ENCODE measurements at places on chromosomes 5 and 9.

- peak; percentile 15 for DNase-seq
Measured at GRCh38 chr9:14400658-14400995, 86.7 kb upstream of the NFIB start.

DNA sequence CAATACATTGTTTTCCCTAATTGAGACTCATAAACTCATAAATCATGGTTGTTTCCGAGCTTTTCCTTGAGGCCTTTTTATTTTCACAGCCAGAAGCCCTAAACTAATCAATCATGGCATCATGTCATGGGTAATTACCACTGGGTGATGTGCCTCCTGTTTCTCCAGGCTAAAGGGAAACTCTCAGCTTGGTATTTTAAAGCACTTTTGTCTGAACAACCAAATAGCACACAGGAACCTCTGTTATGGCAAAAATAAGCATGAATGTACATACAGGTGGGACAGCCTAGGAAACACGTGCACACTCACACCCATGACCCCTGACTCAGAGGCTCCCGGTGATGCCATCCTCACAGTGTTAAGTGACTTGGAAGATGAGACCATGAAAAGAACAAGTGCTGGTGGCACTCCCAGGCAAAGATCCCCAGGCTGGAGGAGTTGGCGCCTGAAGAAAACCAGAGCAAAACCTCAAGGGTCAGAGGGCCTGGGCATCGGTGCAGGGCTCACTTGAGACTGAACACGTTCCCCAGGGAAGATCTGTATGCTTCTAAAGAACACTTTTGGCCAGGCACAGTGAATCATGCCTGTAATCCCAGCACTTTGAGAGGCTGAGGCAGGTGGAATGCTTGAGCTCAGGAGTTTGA is 154.3 kb downstream of the ROR2 start:
- no peak for DNase-seq

DNA sequence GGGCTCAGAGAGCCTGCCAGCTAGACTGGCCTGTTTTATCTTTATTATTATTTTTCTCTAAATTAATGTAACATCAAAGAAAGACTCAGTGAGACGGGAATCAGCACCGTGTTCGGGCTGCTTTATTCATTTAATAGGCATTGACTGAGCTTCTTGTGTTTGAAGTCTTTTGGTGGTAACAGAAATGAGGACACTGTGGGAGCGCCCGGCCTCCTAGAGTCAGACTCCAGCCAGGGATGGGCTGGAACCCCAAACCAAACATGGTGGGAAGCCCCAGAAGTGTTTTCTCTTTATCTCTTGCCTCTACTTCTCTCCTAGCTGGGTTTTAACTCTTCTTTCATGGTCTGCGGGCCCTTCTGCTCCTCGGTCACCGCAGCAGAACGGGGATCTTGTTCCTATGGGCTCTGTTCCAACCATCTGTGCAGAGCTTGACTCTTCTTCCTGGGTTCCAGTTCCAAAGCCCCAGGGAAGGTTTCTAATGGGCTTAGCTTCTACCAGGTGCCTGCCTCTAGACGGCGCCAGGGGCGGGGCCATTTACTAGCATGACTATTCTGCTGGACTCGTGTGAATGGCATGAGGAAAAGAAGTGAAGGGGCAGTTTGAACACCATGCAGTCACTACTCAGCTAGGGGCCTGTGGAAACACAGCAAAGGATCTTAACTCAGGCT is 123.8 kb downstream of the FGF18 start:
- DNase-seq: no peak

DNA sequence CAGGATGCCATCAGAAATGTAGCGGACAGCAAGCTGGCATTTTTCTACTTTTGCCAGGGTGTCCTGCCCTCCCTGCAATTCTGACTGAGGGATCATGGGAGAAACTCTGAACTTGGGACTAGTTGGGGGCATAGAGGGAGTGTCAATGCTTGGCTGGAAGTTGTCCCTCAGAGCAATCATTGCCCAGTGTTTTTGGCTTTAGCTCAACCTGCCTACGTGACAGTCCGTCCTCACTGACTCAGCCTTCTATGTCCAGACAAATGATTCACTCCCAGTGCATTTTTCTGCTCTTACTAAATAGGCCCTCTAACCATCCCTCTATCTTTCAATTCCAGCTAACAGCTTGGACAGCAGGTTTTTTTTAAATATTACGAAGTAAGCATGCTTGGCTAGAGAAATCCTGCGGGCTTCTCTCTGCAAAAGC is 627.4 kb downstream of the TLR4 start:
- DNase-seq: no peak

GRCh38 chr5:95808686-95809413 is 13.7 kb downstream of the GLRX start:
- no peak for DNase-seq

DNA sequence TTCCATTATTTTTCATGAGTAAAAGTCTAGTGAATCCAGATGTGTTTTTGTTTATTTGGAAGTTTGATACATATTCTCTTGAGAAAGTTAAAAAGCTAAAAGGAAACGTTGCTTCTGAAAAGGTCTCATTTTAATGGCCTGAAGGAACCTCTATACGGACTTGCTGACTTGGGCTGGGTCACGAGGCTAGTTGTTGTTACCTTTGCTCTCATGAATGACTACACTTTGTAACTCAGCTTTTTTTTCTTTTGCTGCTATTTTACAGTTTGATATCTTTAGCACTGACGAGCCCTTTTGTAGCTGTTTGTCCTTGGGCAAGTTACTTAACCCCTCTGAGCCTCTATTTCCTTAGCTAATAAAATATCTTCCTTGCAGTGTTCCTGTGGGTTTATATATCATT is 211.5 kb downstream of the PCSK5 start:
- DNase-seq: no peak

- no peak for DNase-seq
Measured at GRCh38 chr5:92401-93220, 643 bp downstream of the PLEKHG4B start.

DNA sequence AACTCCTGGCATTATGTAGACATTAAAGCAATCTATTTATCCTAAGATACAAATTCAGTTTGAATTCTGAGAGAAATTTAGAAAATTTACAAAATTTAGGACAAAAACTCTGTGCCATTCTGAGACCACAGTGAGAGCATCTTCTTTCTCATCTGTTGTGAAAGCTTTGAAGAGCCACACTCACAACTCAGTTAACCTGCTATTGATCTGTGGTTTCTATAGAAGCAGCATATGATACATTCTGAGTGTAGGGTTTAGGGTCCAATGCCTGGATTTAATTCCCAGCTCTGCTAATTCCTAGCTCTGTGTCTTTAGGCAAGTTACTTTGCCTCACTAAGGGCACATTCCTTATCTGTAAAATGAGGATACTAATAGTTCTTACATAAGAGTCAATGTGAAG is 21.6 kb downstream of the CAST start:
- no peak for DNase-seq

- DNase-seq: no peak
Measured at GRCh38 chr5:136015966-136016650, 12.7 kb upstream of the TGFBI start.

DNA sequence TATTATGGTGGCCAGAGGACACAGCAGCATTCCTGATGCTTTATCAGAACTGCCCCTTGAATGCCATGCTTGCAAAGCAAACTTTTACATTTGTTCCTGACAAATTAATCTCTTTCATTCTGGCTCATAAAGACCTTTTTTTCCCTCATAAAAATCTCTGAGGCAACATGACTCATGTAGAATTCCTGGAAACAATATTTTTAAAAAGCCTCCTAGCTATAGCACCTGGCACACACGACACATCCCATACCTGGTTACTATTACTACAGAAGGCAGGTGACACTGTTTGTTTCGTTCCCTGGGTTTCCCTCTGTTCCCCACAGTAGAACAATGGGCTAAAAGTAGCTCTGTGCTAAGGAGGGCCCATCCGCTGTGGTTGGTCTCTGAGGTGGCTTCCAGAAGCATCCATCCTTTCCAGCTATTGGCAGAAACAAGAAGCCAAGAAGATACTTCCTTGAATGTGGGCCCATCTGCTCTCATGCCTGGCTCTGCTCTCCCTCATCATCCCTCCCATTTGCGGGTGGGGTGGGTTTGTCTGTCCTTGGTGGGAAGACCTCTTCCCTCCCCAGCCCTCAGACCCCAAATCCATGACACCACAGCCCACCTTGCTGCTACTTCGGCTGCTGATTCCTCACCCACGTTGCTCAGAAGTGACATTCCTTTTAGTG is 59.1 kb downstream of the GALNT12 start:
- no peak for DNase-seq

GRCh38 chr9:126301985-126302603 is 24.5 kb upstream of the MVB12B start:
- DNase-seq: peak; percentile 82

- DNase-seq: no peak
Measured at GRCh38 chr5:133814152-133814551, 154.3 kb downstream of the C5orf15 start.

DNA sequence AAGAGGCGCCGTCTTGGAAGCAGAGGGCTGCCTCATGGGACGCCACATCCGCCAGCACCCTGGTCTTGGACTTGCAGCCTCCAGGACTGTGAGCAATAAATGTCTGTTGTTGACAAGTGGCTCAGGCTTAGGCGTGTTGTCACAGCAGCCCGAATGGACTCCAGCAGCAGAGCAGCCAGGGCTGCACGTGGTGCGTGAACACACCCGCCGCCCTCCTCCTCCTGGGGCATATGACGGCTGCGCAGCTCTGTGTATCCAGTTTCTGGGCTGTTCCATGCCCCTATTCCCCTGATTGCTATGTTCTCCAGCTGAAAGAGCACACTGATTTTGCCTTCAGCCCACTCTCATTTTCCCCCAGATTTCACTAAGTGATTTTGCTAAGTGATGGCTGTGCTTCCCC is 36.0 kb upstream of the CLPTM1L start:
- DNase-seq: no peak

- DNase-seq: no peak
Measured at GRCh38 chr5:176843673-176844072, 33.3 kb downstream of the UNC5A start.

GRCh38 chr9:29044959-29045358 is 1471.7 kb upstream of the C9orf72 start:
- DNase-seq: no peak

All from WERI-Rb-1 (cell line).